ENCODE measurements at places on chromosomes 12 and 14. TPM values are rescaled to one million over a fixed set of nuclear protein-coding genes. Genes with fewer than 3 reads are reported as not detected.

The KRT83 gene
- not detected for total RNA-seq

The NPFF gene
- total RNA-seq, result not detected

The BBOF1 gene
- total RNA-seq, result 0.73 TPM

The ENDOU gene
- total RNA-seq, result not detected

The CMTM5 gene
- total RNA-seq, result not detected

The OTOGL gene
- 0.10 TPM for total RNA-seq

The PTPRR gene
- 2.7 TPM for total RNA-seq

The ACSM4 gene
- not detected for total RNA-seq

The CSAD gene
- total RNA-seq, result 1.1 TPM

The TTLL5 gene
- total RNA-seq, result 33.0 TPM

The KCNK10 gene
- not detected for total RNA-seq

The STAT2 gene
- total RNA-seq, result 50.8 TPM

The SLC17A8 gene
- not detected for total RNA-seq

The TMEM30B gene
- total RNA-seq, result 0.20 TPM

The FGF23 gene
- not detected for total RNA-seq

The SOX5 gene
- 0.10 TPM for total RNA-seq

The KERA gene
- total RNA-seq, result not detected

Data from mammary microvascular endothelial cell (primary cell).